ENCODE measurements at places on chromosomes 7 and 10.

DNA sequence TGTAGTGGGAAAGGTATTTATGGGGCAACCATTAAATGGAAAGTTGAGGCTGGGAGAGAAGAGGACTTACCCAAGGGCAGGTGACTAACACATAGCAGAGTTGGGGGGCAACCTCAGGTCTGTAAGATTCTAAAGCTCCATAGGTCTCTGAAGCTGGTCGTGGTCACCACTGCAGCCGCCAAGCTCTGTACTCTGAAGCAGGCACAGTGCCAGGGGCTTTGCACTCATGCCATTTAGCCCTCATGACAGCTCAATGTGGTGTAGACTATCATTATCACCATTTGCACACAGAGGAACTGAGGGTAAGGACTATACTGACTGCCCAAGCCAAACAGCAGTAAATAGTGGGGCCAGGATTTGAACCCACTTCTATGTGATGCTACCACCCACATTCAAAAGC, 32.5 kb upstream of the TMEM273 start:
- DNase-seq: no peak

DNA sequence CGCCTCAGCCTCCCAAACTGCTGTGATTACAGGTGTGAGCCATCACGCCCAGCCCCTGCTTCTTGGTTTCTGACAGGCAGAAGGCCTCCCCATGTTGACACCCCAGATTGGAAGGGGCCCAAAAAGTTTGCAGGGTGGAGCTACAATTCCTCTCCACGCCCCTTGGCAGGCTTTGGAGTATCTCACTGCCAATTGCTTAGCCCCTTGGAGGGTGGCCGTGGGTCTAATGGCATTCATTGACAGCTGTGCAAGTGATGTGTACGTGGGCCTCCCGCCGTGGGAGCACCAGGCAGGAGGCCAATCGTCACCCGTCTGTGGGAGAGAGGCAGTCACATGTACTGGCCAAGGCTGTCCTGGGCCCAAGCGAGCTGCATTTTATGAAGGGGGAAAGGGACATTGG, 73.7 kb upstream of the PPIF start:
- DNase-seq: no peak

DNA sequence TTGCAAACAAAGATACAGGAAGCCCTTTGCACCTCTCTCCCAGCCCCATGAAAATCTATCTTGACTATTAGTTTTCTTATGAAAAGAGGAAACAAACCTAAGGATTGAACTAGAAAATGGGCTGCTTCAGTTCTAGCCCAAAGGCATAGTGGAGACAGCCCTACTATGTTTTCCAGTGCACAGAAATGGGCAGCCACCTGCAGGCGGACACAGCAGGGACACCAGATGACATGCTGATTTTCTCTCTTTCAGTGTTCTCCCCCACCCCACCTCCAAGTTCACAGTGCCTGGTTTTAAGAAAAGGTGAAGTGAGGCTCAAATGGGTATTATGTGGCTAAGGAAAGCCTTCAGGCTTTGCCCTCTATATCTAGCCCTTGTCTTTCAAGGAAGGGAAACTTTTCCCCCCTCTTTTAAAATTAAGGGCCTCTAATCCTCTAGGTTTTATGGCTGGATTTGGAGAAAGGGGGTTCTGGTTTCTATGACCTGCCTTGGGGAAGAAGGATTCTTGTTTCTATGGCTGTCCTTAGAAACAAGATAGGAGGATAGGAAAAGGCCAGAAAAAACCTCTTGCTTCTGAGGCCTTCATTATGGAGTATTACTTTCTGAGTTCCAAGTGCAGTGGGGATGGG, 23.5 kb upstream of the DDX50 start:
- no peak for DNase-seq

DNA sequence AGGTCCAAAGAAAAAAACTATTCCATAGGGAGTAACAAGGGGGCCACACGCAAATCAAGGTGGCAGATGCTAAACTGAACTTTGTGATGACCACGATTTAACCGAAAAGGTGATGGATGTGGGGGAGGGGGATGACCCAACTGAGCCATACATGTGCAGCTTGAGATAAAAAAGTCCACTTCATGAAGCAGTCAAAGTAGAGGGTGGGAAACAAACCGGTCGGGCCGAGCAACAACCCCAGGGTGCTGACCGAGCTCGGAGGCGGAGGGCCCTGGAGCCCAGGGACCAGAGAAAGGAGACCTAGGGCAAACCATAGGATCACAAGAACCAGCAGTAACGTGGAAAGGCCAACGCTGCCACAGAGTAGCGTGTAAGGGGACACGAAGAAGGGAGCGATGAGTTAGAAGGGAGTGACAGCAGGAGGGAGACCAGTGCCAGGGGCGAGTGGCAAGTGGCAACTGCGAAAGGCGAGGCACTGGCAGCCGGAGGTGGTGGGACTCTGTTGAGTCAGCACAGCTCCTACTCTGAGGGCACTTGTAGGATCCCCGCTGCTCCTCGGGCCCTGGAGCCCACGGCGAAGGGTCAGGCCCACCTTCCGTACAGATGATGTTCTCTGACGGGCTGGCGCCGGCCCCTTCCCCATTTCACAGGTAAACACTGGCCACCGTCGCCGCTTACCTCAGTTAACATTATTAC, 540 bp downstream of the SNX13 start:
- peak; percentile 86 for DNase-seq

DNA sequence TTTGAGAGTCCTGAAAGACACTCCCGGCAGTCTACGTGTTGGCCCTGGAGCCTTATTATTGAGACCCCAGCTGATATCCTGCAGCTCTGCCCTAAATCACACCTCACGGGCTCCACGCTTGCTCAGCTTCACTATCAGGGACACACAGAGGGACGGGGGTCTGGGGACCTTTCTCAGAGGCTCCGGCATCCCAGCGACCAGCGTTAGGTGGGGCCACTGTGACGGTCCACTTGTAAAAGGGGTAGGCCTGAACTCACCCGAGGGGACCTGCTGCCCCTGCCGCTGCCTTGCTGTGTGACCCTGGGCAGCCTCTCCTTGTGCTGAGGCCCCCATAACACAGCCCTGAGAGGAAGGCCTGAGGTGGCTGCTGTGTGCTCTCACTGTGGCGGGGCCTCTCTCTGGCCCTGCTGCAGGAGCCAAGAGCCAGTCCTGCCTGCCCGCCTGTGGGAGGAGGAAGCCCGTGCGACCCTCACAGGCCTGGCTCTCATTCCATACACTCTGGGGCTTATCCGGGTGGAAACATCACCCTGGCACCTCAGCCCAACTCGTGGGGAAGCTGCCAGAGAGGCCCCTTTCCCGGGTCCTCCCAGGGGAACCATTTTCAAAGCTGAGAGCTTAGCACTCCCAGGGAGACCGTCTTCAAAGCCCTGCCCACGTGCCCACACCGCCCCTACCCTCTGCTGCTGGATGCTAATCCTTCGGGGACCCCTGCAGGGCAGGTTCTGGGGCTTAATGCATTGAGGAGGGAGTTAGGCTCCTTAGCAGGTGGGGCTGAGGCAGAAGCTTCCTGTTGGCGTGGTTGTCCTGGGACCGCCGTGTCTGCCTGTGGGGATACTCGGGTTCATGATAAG, 21.7 kb downstream of the AQP1 start:
- no peak for DNase-seq

Data from posterior cingulate gyrus (tissue), 11 donors.